SK-MEL-5 (cell line): ENCODE measurements at places on chromosomes 2 and 18.

- no peak for DNase-seq
These were observed 92.9 kb downstream of the DTNA start for GRCh38 chr18:34802959-34803358.

DNA sequence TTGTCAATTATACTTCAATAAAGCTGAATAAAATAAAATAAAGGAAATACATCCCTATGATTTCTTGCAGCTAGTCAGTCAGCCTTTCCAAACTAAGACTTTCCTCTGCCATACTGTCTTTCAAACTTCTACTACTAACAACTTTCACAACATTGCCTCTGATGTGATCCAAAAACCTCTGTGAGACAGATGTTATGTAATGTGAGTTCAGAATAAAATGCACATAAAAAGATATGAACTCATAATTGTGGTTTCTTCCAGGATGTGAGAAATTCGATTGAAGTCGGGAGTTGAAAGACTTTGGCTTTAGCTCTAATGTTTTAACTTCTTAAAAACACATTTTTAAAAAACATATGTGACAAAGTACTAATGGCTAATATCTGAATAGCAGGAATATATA lies 98.7 kb downstream of the PIGN start:
- no peak for DNase-seq

DNA sequence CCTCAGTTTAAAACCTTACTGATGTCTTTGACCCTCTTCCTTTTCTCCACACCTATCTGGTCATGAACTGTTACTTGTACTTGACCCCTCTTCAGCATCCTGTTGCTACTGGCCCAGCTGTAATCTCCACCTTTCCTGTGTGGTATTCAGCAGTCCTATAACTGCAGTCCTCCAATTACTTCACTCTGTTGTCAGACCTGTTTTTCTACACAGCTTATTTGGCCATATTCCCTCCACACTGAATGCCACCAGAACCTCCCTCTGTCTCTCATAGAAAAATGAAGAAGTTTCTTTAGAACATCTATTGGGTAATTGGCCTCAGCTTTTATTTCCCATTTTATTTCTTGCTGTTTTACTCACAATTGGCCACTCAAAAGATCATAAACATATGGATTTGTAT lies 155.4 kb downstream of the ASXL3 start:
- DNase-seq: no peak

DNA sequence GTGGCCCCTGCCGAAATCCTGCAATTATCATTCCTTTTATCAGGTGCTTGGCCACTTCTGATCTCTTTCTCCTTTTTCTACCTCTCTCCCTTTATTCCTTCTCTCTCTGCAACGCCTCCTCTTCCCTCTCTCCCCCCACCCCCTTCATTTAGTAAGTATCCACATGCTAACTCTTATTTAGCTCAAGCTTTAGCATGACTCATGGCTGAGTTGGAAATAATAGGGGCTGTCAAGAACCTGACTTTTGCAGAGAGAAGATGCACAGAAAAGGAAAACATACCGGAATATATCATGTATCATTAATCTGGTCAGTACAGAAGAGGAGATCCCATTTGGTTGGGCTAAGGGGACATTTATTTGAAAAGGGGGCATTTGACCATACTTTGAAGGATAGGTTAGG lies 33.1 kb downstream of the FAM171B start:
- DNase-seq: no peak

GRCh38 chr18:56443166-56443907 lies 195.1 kb downstream of the TXNL1 start:
- no peak for DNase-seq

- DNase-seq: no peak
These were observed 179.7 kb downstream of the ANAPC1 start for GRCh38 chr2:111704246-111704645.

- peak; percentile 51 for DNase-seq
These were observed 11.4 kb downstream of the ID2 start for GRCh38 chr2:8693157-8693821.

DNA sequence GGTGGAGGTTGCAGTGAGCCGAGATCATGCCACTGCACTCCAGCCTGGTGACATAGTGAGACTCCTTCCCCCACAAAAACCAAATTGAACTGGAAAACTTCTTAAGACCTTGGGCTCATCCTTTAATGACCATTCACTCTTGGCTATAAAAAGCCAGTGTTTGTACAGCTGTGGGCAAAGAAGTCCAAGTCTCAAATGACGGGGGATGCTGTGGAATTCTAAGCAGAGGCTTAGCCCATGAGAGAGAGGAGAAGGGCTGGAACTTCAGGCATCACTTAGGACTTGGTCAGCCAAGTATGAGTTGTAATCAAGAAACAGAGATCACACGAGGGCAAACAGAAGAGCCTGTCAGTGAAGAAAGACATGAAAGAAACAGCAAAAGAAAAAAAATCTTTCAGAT lies 79.3 kb upstream of the POU3F3 start:
- no peak for DNase-seq

- DNase-seq: no peak
These were observed 142.9 kb downstream of the ASB1 start for GRCh38 chr2:238569507-238570195.

DNA sequence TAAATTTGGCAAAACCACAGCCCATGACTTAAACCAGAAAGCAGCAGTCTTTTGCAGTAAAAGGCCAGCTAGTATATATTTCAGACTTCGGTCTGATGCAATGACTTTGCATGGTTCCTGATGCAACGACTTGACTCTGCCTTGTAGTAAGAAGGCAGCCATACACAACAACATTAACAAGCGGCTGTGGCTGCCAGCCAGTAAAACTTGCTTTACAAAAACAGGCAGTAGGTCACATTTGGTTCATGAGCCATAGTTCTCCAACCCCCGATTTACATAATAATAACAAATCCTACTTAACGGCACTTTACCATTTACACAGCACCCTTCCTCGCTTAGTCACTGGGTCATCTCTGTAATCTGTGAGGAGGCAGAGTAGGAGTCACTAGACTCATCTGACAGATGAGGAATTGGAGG lies 410.3 kb downstream of the LRATD1 start:
- no peak for DNase-seq

DNA sequence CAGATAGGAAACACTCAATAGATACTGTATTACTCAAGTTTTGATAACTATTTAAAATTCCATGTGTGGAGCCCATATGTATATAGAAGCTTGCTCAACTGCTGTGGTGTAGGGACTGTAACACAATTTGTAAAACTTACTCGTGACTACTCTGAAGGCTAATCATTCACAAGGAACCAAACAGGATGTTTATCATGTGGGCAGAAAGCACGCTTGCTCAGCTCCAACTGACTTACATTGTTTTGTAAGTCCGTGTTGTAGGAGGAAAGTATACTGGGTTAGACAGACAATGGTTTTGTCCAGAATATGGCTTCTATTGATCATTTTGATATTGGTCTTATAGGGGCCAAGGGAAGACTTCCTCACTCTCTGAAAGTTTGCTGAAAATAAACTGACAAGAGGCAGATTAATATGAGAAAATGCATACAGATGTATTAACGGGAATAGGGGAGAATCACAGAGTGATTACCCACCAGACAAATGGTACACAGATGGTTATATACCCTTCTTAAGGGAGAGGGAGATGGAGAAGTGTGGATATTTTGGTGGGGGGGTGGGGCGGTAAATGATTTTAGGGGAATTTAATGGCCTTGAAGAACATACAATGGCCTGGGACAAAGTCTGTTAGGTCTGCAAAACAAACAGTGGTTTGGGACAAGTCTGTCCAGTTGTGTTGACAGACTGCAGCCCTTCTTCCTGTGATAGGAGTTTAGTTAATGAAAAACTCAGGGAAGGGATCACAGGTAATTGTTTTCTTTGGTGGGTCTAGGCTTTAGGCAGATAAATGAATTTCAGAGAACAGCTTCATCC lies 259.3 kb upstream of the SP5 start:
- DNase-seq: peak; percentile 54
